Stimulated activated naive CD8-positive, alpha-beta T cell treated with anti-CD3 and anti-CD28 coated beads, Interleukin-15, amount 100 ng/mL, for 72 hours (primary cell): ENCODE measurements at places on chromosomes 3 and 15.

DNA sequence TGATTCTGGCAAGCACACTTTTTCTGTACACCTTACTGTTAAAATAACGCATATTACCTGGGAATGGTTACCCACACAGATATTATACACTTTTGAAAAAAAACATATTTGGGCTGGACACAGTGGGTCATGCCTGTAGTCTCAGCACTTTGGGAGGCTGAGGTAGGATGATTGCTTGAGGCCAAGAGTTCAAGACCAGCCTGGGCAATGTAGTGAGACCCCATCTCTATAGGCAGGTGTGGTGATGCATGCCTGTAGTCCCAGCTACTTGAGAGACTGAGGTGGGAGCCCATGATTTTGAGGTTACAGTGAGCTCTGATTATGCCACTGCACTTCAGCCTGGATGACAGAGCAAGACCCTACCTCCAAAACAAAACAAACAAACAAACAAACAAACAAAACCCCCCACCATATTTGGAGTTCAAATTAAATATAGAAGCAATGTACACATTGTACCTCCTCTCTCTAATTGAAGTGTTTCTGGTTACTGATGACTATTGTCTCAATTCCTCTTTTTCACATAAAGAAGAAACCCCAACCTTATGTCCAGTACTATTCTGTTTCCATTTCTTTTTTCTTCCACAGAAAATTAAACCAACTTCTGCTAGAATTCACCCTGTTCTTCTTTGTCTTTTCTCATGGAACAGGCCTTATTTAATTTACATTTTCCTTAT, 152.6 kb upstream of the UMPS start:
- DNase-seq, result no peak

- DNase-seq, result no peak
Observed at GRCh38 chr15:87924433-87924832, 332.1 kb downstream of the NTRK3 start.

DNA sequence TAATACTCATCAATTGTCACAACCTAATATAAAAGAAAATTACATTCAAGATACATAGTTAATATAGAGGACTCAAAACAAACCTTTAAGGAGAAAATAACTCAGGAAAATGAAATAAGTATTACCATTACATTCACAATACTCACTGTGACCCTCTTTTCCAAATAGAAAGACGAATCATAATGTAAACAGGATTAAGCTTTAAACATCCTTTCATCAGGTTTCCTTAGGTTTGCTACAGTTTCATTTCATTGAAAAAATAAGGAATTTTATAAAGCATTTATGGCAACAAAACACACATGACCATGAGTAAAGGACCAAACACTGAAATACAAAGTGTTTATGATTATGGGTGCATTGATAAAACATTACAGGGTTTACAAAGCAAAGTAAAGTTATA, 162.7 kb downstream of the ALCAM start:
- no peak for DNase-seq

DNA sequence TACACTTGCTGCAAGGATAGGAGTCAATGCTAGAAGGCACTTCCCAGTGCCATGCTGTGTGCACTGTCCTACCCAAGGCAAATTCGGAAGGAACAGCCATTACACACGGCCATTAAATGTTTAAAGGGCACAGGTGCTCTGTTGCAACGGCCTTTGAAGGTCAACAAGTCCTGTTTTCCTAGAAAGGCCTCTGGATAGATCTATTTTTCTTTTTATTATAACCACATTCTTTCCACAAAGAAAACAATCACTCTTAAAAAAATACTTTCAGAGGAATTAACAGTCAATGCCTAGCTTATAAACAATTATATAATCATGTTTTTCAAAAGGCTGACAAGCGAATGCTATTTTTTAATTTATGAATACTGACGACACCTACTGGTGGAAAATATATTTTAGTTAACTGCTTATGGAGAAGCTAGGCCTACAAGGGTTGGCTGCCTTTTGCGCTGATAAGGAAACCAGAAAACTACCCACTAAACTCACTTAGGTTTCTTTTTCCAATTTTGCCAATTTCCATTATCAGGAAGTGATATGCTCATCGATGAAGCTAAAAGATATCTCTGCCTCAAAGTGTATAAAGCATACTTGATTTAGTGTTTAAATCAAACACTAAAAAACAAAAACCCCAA, 2.4 kb downstream of the ARHGEF3 start:
- DNase-seq, result no peak

GRCh38 chr3:192897005-192897404, 20.7 kb downstream of the MB21D2 start:
- no peak for DNase-seq

- DNase-seq, result peak; percentile 20
Observed at GRCh38 chr3:30894521-30895251, at the start of gene GADL1. Gene GADL1 (minus strand): TSS chr3:30894661. CDS start chr3:30894614, 47 bp downstream.

GRCh38 chr15:34644851-34645250, 61.4 kb upstream of the GOLGA8B start:
- DNase-seq, result no peak

DNA sequence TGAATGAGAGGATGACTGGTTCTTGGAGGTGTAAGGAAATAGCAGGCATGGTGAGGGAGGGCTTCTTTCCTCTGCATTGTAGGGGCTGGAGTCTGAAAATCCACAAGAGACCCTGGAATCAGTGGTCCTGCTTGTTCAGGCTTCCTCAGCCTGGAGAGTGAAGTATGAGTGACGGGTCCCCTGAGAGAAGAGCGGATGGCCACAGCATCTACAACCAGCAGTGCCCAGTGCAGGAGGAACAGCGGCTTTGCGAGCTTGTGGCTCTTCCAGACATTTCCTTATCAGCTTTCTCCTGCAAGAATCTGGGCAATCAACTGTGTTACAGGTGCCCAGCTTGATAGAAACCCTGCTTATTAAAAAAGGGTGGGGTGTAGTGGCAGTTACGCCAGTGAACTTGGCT, 97.0 kb upstream of the HES1 start:
- DNase-seq, result no peak

GRCh38 chr15:39598186-39598850, 17.4 kb downstream of the THBS1 start:
- DNase-seq, result no peak

DNA sequence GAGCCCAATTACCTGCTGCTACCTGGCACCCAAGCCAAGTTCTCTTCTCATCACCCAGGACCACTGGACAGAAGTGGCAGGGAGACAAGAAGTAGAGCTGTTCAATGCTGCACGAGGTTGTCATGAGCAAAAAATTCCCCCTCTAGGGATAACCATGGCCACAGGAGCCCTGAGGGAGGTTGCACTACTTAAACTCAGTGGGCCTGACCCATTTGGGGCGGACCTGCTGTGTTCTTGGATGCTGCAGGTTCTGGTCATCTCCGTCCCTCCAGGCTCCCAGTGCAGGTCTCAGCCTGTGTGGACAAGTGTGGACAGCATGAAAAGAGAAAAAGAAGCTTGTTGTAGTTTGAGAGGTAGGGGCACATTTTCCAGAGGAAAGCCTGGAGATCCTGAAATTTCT, 26.1 kb upstream of the MANF start:
- DNase-seq, result no peak

DNA sequence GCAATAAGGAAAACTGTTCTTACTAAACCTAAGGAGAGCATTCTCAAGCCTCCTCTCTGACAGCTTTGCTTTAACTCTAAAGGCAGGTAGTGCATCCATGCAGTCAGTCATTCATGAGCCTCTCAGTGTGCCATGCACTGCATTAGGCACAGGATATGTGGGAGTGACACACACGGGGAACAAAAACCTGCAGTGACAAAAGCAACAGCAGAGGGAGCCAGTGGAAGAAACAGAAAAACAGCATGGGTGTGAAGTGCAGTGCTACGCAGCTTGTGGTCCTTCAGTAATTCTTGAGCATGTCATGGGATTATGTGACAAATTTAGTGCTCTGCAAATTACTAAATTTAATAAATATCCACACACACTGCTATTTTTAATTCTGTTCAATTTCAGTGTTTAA, 230.7 kb downstream of the BBX start:
- peak; percentile 13 for DNase-seq

- DNase-seq, result no peak
Observed at GRCh38 chr3:16088496-16088895, 86.0 kb upstream of the GALNT15 start.

DNA sequence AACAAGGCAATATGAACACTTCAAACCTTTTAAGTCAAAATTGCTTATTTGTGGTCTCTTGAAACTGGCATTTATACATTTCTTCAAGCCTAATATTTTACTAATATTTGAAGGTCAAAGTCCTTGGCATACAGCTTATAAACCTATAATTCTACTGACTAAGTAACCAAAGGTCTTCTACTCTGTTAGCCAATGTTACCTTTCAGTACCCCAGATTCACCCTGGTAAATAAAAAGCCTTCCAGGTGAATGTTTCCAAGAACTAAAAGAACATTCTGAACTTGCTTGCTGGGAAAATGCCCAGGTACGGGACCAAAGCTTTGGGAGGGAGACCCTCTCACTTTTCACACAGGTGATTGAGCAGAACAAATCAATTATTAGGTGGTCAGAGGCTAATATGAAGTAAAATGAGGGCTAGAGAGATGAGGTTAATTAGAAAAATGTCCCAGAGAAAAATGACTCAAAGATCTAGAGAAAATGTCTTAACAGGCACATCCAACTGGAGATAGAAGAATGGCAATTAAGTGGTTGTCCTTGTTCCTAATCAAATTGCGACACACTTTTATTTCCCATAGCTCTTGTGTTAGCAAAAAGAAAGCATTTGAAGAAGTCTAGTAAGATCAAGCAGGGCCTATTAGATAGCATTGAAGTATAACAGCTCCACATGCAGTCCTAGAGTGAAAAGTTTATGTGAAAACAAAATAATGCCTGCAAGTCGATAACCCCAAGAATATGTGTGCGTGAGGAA, 232.0 kb downstream of the FOXP1 start:
- no peak for DNase-seq

GRCh38 chr15:41853831-41854230, 15.2 kb downstream of the PLA2G4B start:
- DNase-seq, result no peak

DNA sequence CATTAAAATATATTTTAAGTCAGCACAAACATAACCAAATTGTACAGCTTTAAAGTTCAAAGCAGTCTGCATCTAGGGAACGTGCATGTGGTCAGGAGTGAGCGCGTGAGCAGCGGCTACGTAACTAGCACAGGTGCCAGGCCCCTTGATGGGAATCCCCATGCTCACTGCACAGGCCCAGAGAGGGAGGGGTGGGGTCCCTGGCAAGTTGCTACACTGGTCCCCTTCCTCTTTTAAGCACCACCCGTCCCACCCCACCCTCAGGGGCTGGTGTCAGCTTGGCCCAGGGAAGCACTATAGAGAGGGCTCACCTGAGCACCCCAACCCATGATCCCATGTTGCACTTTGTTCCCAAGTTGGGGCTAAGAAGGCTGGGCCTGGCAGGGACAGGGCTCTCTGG, 835 bp upstream of the GMPPB start:
- DNase-seq, result no peak

DNA sequence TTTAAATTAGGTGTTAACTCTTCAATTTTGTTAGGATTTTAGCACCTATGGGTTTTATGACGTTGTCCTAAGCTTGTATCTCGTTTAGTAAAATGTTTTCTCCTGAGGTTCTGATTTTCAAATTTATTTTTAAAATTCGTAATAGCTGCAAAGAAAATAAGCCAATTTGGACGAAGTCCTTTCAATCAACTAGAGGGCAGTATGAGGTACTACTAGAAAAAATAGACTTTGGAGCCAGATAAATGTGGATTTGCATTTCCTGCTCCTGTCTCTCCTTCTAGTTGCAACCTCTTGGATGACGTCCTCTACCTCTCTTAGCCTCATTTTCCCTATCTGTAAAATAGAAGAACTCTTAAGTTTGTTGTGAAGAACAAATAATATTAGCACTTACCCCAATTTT, 81.1 kb downstream of the SLTM start:
- no peak for DNase-seq

GRCh38 chr3:54649551-54649950, 278.3 kb downstream of the LRTM1 start:
- no peak for DNase-seq

GRCh38 chr3:177781686-177782161, 584.4 kb upstream of the TBL1XR1 start:
- DNase-seq, result no peak

GRCh38 chr3:97464035-97464434, 300.5 kb upstream of the ARL6 start:
- no peak for DNase-seq

GRCh38 chr3:126464093-126464492, 11.6 kb downstream of the ZXDC start:
- DNase-seq, result no peak

- DNase-seq, result no peak
Observed at GRCh38 chr3:101095693-101096430, 102.6 kb upstream of the ABI3BP start.

- DNase-seq, result no peak
Observed at GRCh38 chr3:69542805-69543429, 157.0 kb upstream of the FRMD4B start.

DNA sequence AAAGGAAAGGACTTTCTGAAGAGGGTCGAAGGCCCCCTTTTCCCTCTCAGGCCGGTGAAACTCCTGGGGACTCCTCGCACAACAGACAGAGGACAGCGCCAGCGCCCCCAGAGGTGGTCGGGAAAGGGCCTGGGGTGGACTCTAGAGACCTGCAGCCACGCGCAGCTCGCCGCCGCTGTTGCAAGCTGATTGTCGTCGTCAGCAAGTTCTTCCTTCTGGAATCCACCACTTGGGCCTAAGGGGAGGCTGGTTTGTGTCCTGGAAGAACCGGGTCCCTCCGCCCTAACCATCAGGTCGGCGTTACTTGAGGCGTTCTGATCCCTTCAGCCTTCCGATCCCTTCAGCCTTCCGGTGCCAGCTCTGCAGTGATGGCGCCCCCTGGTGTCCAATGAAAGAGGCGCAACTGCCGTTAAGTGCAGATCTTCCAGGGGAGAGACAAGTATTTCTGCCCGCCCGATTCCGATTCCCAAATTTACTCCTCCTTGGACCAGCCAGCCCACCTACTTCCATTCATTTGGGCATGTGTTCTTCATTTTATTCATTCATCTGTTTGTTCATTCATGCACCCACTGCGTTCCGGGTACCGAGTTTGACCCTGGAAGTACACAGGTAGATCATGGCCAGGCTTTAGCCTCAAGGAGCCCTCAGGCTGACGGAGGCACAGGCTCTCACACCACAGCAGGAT, 77.2 kb upstream of the SLC6A11 start:
- peak; percentile 72 for DNase-seq

GRCh38 chr3:30676424-30677346, 70.3 kb downstream of the TGFBR2 start:
- no peak for DNase-seq

DNA sequence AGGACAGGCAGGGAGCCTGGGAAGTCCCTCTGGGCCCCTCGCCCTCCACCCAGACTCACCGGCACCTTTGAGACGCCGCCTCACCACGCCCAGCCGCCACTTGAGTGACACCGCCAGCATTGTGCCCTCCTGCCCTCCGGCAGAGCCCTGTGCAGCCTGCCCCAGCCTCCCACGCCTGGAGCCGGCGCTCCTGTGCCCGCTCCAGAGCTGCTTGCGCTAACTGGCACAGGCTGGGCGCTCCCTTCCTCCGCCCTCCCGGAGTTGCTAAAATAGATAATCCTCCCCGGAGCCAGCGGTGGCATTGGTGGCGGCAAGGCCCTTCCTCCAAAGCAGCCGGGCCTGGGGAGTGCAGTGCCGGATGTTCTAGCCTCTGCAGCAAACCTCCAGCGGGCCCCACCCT, 15.7 kb upstream of the GRIP2 start:
- DNase-seq, result no peak
